NCI-H446 (cell line): ENCODE measurements at places on chromosomes 5 and 9.

DNA sequence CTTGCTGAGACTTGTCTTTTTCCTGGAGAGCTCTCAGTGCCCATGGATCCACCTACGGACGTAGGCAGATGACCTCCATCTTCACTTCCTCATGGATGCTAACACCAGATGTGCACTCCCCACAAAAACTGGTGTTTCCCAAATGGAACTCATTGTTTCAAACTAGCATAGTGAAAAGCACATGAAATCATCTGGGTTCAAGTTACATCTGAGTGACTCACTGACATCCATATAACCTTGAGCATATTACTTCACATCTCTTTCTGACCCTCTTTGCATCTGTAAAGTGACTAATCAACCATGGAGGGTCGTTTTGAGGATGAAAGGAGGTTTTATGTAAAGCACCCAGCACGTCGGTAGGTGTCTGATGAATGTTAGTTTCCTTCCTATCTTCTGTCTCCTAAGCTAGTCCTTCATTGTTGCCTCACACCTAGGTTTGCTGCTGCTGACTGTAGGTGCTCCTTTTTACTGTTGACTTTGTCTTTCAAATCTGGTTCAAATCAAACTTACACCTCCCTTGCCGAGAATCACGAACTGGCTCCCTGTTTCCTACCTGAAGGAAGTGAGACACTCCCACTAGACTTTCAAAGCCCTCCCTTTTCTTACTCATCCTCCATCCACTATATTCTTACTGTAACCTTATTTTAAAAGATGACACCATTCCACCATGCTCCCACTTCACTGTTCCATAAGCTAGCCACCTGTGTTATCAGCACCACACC, 10.3 kb downstream of the OCLN start:
- no peak for DNase-seq

- DNase-seq, result no peak
Measured at GRCh38 chr5:116861666-116862065, 287.0 kb upstream of the SEMA6A start.

DNA sequence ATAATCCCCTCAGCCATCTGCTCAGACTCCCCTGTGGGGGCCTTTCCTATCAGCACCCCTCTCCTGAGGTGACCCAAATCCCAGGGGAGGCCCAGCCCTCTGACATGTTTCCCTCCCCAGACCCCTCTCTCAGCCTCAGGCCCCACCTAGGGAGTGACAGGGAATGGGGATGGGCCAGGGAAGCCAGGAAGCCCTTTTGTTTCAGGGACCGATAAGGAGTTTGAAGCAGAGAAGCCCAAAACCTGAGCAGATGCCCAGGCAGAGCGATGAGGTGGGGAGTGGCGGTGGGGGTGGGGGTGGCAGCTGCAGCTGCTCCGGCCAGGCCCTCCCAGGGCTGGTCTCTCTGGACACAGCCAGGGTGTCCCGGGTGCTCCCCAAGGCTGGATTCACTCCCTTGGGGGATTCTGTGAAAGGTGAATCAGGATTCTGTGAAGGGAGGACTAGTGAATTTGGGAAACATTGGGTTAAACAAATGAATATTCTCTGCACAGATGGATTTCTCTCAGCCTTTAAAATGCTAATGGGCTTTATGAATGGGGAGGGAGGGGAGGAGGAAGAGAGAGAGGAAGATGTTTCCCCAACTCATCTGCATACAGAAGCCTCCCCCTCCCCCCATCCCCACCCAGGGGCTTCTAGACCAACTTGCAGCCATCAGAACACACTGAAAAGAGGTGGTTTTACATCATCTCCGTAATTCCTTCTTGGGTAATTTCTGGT, 17.4 kb downstream of the AKNA start:
- DNase-seq, result no peak

DNA sequence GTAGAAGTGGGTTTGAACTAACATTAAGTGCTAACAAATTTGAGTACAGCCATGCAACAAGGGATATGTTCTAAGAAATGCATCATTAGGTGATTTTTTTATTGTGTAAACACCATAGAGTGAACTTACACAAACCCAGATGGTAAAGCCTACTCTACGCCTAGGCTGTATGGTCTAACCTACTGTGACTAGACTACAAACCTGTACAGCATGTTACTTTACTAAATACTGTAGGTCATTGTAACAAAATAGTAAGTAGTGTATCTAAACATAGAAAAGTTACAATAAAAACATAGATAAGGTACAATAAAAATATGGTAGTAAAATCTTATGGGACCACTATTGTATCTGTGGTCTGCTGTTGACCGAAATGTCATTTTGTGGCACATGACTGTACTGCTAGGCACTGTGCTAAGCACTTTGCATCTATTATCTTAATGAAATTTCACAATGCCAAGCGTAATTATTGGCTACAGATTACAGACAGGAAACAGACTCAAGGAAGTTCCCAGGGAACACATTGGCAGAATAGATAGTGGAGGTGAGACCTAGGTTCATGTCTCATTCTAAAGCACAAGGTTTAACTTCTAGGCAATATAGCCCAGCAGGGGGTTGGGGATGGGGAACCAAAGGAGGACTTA, 62.7 kb downstream of the ATP10B start:
- no peak for DNase-seq

DNA sequence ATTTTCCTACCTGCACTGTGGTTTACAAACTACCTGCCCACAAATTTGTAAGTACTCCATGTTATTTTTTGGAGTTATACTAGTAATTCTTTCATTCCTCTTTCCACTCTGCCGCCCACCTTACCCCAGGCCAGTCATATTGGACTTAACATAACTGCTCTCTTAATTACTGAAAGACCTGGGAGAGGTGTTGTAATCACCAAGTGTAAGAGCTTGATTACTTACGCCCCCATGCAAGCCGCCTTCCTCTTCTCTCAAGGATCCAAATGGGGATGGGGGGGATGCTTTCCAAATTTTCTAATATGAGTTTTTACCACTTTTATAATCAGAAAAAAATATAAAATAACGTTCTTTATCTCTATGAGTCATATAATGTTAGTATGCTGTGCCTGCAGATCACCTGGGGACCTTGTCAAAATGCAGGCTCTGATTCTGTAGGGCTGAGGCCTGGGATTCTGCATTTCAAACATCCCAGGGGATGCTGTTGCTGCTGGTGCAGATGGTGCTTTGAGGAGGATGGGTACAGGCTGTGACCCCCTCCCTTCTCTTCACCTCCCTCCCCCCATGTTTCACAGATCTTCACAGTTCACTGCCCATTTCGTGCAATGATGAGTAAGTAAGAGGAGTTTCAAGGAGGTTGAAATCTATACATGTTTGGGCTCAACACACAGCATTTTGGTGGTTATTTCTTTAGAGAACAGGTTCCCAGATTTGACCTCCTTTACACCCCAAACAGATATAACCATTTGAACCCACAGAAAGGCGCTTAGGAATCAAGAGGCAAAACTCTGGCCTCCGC, 87.3 kb downstream of the SEC61B start:
- no peak for DNase-seq

GRCh38 chr5:163033656-163034055, 403.7 kb upstream of the CCNG1 start:
- no peak for DNase-seq

DNA sequence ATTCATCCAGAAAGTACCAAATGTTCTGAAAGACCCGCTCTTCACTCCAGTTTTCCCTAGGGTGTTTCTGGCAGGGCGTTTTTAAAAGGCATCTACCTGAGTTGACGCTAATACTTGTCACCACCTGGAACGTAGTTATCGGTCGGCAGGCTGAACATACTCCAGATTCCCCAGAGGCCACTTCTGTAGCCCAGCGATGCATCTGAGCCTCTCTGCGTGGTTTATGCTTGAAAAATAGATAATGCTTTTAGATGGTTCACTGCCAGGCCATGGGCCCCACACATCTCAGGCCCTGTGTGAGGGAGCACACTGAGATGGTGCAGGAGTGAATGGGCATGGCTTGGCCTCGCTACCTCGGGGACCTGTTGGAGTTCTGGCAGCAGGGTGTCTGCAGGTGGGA, 33.0 kb upstream of the NCS1 start:
- no peak for DNase-seq

- no peak for DNase-seq
Measured at GRCh38 chr5:162769019-162769418, 668.4 kb upstream of the CCNG1 start.

DNA sequence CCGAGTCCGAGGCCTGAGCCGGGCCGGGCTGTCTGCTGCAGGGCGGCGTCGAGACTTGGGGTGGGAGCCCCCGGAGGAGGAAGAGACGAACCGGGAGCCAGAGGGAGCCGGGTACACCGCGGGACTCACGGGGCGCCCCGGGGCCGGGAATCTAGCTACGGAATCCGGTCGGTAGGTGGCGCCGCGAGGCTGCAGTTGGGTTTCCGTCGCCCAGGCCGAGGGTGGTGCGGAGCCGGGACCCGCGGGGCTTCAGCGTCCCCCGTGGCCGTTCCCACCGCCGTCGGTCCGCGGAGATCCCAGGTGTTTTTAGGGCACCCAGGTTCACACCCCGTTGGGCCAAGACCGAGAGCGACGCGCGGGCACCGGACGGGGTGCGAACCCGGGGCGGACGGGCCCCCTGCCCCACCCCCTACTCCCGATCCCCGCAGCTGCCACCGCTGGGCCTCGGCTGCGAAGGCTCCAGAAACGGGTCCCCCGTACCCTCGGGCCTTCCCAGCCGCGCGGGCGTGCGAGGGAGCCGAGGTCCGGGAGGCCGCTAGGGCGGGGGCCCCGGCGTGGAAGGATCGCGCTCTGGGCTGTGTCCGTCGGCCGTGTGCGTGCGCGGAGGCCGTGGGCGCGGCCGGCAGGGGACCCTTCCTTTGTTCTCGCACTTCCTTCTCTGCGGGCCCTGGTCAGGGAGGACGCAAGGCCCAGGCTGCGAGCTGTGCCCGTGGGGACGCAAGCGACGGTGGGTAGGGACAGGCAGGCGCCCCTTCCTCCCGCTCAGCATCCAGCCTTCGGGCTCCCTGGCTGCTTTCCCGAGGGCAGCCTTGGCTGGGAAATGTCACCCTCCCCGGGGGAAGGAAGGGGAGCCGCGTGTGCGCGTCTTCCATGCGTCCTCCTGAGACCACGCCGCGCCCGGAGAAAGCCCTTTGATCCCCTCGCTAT, 146.6 kb downstream of the GAPVD1 start:
- peak; percentile 58 for DNase-seq

- no peak for DNase-seq
Measured at GRCh38 chr5:40603378-40603777, 76.3 kb upstream of the PTGER4 start.

DNA sequence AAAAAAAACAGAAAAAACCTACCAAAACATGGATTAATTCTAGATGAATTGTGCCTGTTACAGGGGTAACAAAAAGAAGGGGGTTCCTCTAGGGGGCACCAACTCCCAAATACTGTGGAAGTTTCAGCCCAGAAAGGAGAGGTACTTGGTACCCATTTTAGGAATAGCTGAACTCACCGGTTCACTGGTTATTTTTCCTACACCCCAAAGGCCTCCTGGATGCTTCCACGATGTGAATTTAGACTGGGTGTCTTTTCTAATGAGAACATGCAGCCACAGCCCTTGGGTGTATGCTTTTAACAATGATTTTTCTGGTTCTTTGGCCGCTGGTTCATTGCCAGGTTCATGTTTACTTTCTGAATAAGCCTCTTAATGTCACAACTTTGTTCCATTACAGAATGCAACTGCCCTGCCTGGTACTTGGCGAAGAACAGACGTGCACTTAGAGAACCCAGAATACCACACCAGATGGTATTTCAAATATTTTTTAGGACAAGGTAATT, 46.7 kb downstream of the GARNL3 start:
- DNase-seq, result peak; percentile 50

- DNase-seq, result no peak
Measured at GRCh38 chr9:134557331-134557730, 84.3 kb upstream of the COL5A1 start.

GRCh38 chr5:1494780-1495524, 28.8 kb downstream of the LPCAT1 start:
- DNase-seq, result no peak

DNA sequence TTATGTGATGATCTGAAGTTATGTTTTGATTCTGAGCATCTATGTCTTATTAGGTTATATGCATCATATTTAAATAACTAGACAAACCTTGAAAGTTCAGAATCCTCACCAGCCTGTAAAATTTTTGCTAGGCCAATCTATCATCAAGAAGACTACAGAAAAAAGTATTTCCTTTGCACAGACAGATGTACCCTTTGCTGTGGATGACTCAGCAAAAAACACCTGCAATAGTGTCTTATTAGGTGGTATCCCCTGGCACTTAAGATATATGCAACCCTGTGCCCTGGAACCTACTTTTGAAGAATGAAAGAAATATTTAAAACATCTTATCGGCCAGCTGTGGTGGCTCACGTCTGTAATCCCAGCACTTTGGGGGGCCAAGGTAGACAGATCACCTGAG, 130.6 kb downstream of the SLF1 start:
- DNase-seq, result no peak

DNA sequence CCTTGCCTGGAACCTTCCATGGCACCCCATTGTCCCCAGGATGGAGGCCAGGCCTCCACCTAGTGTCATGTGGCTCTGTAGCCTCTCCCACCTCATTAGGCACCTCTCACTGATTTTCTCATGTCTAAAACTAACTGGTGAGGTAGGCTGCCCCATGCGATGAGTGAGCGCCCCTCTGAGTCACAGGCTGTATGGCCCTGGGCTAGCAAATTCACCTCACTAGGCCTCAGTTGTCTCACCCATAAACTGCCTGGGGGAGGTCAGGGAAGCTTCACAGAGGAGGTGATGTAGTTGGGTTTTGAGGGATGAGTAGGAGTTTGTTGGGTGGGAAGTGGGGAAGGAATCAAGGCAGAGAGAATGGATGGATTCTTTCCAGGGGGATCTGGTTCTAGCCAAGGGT, 8.8 kb downstream of the RXRA start:
- no peak for DNase-seq

DNA sequence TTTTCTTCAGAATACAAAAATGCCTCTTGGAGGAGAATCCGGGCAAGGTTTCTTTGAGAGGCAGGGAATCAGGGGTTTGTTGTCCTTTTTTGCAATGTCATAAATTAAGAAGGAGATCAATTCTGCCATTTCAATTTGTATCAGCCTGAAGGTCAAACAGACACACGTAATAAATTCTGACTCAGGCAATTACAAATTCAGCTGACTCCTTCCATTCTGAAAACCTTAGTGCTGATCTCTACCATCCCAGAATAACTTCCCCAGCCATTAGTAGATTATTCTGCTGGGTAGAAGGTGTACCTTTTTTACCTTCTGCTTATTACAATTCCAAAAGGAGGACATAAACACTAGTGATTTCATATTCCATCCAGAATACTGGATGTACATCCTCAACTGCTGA, 516.6 kb downstream of the AGTPBP1 start:
- no peak for DNase-seq

DNA sequence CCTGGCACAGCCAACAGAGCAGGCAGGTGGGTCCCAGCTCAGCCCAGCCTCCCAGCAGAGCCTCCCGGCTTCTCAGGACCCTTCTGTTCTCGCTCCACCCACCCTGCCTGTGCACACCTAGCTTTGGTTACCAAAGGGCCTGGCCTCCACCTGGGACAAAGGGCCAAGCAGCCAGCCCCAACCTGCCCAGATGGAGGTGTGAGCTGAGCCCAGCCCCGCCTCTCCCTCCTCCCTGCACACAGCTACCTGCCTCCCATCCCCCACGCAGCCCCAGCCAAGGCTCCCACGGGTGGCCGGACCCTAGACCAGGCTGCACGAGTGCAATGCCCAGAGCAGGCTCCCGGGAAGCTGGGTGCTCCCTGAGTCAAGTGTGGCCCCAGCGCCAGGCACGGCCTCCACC, 5.6 kb downstream of the TPRN start:
- DNase-seq, result no peak
